ENCODE measurements at places on chromosomes 16 and 17.

DNA sequence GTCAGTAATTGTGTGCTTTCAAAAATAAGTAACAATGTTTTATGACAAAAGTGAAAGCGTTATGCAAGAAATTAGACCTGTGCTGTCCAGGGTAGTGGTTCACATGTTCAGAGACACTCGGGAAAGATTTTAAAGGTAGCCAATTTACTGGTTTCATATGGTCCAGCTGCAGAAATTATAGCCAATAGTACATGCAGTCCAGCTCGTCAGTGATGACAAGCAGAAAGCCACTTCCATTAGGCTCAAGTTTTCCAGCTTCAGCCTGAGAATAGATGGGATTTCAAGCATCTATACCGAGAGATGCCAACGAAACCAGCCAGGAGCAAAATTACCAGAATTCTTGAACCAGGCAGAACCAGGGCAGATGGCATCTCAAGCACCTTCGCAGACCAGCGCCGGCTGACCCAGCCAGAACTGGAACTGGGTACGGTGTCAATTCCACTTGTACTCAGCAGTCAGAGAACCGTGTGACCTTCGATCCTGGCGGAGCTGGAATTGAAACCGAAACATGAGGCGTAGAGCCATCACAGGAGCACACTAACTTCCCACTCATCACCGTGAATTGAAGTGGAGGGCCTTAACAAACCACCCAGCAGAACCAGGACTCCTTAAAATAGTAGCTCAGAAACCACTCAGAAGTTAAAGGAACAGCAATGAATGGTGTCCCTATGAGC is 207.9 kb upstream of the HSBP1 start:
- no peak for DNase-seq

DNA sequence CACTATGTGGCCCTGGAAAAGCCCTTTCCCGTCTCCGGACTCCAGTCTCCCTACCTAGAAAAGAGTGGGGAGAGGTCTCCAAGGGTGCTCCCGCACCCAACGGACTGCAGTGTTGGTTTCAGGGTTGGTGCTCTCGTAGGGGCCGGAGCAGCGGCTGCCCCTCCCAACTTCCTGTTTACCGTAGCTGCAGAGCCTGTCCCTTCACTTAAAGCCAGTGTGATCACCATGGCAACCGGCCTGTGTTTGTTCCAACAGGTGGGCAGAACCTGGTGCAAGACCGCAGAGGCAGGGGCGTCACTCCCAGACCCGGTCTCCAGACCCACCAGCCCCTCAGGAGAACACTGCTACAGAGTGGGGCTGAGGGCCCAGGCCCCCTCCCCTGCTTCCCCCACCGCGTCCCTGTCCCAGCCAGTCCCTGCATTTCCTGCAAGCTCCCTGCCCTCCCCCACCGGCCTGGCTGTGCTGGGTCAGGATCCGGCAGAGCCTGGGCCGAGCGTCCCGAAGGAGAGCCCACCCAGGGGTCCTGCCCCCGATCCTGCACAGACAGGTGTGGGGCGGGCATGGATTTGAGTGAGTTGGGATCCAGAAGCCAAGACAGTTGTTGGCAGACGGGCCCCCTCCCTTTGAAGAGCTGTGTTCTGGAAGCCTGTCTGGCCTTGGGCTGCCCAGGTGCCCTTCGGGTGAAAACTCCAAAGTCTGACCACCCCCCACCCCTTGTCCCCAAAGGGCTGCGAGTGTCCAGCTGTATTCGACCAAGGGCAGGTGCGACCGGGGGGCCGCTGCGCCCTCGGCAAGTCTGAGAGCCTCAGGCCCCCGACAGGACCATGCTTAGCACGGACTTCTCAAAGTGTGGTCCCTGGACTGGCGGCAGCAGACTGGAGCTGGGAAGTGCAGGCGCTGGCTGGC is 1.5 kb upstream of the BAIAP3 start:
- DNase-seq: peak; percentile 92

GRCh38 chr17:13152501-13152900 is 134.7 kb upstream of the ELAC2 start:
- no peak for DNase-seq

DNA sequence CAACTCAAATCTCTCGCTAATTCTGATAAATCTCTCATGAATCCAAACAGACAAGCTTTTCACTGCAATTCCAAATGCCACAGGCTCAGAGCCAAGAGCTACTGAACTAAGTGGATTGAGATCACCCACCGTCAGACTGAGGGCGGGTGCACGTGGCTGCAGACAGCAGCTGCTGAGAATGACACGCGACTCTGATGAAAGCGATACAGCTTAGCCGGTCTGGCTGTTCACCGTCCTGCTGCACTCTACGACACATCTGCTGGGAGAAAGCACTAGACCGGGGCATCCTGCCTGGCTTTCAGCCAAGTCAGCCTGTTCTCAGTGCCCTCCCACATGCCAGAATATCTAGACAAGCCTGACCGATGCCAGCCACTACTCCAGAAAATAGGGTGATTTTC is 42.6 kb downstream of the KLHDC4 start:
- DNase-seq: no peak

GRCh38 chr16:85717393-85718152 is 28.8 kb upstream of the GINS2 start:
- peak; percentile 60 for DNase-seq

DNA sequence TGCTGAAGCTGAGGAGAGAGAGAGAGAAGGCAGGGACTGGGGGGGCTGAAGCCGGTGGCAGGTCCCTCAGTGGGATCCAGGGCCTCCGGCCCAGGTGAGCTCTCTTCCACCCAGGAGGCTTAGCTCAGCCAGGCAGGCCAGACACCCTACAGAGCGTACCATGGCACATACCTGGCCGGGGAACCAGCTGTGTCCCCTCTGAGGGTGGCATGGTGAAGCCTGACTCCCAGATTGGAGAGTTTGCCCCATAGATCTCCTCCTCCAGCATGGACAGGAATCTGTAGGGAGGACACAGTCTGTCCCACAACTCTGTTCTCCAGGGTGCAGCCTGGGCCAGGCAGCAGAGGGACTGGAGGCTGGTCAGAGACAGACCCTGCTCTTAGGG is 3.0 kb downstream of the KAT2A start:
- no peak for DNase-seq

- peak; percentile 61 for DNase-seq
Measured at GRCh38 chr17:46108550-46109110, 84.6 kb downstream of the KANSL1 start.

- no peak for DNase-seq
Measured at GRCh38 chr16:31181102-31181830, 1.3 kb downstream of the FUS start.

DNA sequence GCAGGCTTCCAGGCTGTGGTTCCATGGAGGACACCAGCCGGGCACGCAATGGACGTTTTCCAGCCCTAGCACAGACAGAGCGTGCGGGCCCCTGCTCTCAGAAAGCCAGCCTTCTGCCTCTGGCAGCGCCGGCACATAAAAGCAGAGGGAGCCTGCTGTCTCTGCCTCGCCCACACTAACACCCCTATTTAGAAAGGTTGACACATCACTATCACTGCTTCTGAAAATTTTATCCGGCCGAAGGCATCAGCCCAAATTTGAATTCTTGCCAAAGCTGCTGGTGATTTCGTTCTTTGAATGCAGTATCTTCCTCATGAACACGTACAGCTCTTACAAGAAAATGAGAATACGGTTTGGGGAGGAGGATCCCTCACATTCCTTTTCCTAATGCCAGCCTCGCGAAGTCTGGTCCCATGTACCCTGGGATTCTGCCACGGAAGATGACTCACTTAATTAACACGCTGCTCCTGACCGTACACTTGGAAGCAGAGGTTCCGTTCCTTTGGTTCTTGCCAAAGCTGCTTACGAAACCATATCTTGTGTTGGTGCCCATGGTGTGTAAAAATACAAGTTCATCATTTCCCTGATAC is 1.3 kb upstream of the RAB11FIP3 start:
- peak; percentile 30 for DNase-seq

- no peak for DNase-seq
Measured at GRCh38 chr17:76678330-76678729, 32.4 kb downstream of the MXRA7 start.

- no peak for DNase-seq
Measured at GRCh38 chr17:38597375-38597774, 8.4 kb downstream of the SRCIN1 start.

- no peak for DNase-seq
Measured at GRCh38 chr16:60279061-60279665, 1545.0 kb upstream of the GOT2 start.

DNA sequence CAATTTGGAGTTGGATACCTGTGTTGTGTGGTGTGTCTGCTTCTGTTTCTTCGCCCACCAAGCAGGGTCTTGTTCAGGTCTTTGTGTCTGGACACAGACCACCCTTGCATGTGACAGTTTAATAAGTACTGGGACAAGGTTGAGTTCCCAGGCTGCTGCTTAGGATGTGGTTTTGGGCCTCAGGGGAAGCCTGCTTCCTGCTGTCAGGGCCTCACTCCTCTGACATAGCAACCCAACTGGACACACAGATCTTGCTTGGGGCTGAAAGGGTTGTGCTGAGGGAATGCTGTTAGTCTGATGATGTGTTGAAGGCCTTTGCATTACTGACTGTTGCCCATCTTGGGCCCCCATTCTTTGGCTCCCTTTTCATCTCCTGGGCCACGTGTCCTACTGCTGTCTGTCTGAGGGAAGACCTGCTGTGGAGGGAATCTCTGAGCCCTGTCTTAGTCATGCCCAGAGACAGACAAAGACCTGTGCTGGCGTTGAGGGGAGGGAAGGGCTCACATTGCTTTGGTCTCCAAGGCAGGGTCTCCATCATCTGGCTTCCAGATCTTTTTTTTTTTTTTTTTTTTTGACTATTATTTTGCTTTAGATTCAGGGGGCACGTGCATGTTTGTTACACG is 4.7 kb upstream of the TGFB1I1 start:
- DNase-seq: no peak

- peak; percentile 7 for DNase-seq
Measured at GRCh38 chr17:9529033-9529700, 46.5 kb downstream of the STX8 start.

DNA sequence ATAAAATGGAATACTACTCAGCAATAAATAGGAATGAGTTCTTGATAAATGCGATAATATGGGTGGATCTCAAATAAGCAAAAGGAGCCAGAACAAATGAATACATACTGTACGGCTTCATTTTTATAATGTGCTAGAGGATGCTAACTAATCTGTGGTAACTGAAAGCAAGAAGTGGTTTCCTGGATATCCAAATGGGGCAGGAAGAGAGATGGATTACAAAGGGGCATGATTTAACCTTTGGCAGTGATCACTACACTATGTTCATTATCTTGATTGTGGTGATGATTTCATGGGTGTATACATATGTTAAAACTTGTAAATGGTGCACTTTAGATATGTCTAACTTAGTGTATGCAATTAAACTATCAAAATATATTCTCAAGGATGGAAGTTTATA is 222.3 kb upstream of the TBX2 start:
- no peak for DNase-seq

DNA sequence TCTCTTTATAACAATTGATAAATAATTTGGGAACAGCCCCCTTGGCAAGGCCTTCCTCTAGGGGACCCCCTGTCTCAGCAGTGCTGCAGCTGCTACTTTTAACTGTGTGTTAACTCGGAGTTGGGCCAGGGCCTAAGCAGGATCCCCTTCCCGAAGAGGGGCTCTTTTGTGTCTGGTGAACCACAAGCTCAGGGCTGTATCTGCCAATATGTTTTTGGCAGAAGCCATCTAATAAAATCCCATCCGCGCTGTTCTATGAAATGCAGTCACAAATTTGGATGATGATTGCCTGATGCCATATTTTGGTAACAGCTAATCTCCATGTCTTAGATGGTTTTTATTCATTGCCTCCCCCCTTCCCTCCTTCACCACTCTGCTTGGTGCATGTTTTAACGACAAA is 267.7 kb downstream of the FTO start:
- DNase-seq: no peak

GRCh38 chr17:77141846-77142449 is 1.2 kb downstream of the SEC14L1 start:
- no peak for DNase-seq

DNA sequence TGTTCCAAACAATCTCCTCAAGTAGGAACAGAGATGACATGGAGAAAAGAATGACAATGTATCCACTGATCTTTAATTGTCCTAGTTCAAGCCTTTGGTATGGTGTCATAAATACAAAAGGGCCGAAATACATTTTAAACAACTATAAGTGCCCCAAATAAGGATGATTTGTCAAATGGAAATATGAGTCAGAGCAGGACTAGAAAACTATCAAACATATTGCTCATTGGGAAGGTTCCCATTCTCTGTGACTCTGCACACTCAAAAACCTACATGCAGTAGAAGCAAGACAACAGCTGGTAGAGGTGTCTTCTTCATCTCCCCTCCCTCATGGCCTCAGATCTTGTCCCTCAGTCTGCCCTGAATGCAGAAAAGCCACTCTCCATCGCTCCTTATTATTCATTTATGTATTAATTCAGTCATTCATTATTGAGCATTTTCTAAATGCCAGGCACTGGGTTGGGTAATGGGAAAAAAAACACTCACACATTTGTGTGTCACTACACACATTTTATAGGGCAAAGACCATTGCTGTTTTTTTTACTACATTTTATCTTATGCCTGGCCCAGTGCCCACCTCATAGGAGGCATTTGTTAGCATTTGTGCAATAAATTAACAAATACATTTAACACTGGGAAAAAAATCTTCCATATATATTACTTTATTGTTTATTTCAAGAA is 10.1 kb downstream of the CA10 start:
- DNase-seq: no peak

- DNase-seq: no peak
Measured at GRCh38 chr16:2811703-2812471, 5.2 kb upstream of the PRSS21 start.

DNA sequence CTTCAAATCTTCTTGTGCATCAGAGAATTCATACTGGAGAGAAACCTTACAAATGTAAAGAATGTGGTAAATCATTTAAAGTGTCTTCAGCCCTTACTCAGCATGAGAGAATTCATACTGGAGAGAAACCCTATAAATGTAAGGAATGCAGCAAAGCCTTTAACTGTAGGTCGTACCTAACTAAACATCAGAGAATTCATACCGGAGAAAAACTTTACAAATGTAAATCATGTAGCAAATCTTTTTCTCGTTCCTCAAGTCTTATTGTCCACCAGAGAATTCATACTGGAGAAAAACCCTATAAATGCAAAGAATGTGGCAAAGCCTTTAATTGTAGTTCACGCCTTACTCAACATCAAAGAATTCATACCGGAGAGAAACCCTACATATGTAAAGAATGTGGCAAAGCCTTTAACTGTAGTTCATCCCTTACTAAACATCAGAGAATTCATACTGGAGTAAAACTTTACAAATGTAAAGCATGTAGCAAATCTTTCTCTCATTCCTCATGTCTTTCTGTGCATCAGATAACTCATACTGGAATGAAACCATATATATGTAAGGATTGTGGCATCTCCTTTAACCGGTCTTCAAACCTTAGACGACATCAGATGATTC is 118.5 kb upstream of the ZNF267 start:
- no peak for DNase-seq

DNA sequence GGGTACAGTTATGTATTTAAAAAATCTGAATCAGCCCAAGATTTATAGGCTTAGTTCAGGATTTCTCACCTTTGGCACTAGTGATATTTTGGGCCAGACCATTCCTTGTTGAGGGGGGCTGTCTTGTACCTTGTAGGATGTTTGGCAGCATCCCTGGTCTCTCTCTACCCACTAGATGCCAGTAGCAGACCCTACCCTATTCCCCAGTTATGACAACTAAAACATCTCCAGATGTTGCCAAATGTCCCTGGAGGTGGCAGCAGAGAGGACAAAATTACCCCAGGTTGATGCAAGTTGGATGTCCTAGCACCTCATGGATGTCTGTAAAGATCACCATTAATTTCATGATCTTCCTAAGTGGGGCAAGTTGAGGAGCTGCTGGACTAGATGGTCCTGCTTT is 45.8 kb downstream of the SYT17 start:
- DNase-seq: peak; percentile 47

GRCh38 chr16:9203956-9204355 is 112.5 kb downstream of the HAPSTR1 start:
- DNase-seq: no peak

Data from HepG2 (cell line).